ENCODE measurements at places on chromosomes 7 and 10. TPM values are rescaled to one million over a fixed set of nuclear protein-coding genes. Genes with fewer than 3 reads are reported as not detected.

CHST15 gene
- total RNA-seq: 30.4 TPM

MAP3K8 gene
- total RNA-seq: 2.2 TPM

DNA sequence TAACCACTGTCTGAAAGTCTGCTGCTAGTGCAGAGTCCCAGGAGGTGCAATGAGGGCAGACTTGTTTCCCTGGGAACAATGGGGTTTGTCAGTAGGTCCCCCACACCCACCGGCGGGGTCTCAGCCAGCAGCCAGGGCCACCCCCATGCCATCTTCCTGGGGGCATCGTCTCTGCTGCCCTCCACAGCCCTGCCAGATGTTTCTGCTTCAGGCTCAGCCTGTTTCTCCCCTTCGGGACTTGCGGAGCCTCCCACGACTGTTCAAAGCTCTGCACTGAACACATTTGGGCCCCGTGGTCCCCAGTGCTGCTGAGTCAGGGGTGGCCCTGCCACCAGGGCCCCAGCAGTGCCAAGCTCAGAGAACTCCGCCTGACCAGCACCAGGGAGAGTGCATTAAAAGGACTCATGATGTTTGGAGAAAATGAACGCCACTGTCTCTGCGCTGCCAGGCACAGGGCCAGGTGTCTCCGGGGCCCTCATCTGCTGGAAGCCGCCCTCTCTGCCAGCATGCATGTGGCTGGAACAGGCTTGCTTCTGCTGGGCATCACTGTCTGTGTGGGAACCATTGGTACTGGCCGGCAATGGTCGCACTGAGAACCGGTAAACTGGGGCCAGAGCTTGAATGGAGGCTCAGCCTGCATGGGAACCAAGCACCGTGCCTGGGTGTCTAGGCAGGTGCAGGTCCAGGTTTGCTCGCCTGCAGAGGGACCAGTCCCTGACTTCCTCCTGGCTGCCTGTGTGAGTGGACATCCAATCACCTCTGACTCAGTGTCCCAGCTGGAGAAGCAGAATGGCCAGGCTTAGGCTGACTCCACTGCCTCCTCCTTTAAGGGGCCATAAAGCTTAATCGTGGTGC, 345.1 kb downstream of the GLRX3 start:
- DNase-seq: no peak

DNA sequence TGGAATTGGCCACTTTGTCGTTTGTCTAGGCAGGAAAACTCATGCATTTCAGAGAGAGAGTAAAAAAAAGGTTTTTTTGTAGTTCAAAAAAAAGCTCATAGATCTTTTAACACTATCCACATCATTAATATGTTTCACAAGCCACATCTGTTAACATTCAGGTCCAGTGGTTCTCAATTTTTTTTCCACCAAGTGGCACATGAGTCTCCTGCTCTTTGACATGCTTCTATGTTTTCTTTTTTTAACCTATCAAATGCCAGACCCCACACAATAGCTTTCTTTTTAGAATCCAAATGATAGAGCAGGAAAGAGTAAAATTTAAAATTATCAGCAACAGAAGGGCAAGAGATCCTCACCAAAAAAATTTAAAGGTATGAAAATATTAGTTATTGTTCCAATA, 20.3 kb downstream of the NOD1 start:
- no peak for DNase-seq

GRCh38 chr10:47264797-47265281, 35.2 kb upstream of the GDF10 start:
- no peak for DNase-seq

- DNase-seq: no peak
Measured at GRCh38 chr10:127398140-127398970, 150.8 kb upstream of the NPS start.

DNA sequence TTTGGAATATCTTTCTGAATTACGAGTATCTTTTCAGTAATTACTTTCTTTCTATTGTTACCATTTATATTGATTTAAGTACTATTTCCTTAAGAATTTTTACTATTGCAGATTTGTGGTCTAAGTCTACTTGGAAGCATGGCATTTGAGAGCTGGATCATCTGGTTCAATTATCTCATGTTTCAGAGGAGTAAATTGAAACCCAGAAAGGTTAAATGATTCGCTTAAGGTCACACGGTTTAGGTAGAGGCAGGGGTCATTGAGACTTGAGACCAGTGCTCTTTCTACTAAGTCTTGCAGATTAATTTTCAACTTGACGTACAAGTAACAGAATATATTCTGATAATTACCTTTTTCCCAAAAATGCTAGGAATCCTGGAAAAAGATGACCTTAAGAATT, 109.2 kb upstream of the GLCCI1 start:
- no peak for DNase-seq

DNA sequence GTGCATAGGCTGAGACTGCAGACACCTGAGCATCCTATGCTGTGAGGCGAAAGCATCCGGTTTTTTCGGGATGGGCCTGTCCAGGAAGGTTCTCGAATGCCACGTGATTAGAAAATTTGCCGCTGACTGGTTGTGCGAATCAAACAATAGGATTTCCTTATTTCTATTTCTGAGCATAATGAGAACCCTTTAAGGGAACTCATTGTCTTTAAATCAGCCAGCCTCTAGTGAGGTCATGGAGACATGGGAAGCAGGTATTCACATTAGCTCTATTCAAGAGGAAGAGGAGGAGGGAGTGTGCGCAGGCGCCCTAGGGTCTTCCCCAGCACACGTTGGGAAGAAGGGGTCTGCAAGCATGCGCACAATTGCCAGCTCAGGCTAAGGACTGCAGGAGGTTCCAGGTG, 5.6 kb downstream of the GIMAP1 start:
- DNase-seq: no peak

DNA sequence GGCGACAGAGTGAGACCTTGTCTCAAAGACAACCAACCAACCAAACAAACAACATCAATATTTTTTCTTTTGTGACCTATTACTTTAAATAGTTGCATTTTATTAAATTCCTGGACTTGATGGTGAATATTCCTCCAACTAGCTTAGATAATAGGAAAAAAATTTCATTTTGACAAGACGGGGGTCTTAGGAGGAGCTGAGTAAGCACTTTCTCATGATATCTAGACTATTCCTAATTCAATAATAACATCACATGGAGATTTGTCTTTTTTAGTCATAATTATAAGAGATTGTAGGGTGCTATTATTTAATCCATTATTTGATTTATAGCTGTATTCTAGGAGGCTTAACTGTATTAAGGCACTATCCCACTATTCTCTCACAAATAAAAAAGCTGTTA, 702.5 kb downstream of the PHTF2 start:
- no peak for DNase-seq

- no peak for DNase-seq
Measured at GRCh38 chr10:97647556-97647955, 7.1 kb downstream of the PI4K2A start.

DNA sequence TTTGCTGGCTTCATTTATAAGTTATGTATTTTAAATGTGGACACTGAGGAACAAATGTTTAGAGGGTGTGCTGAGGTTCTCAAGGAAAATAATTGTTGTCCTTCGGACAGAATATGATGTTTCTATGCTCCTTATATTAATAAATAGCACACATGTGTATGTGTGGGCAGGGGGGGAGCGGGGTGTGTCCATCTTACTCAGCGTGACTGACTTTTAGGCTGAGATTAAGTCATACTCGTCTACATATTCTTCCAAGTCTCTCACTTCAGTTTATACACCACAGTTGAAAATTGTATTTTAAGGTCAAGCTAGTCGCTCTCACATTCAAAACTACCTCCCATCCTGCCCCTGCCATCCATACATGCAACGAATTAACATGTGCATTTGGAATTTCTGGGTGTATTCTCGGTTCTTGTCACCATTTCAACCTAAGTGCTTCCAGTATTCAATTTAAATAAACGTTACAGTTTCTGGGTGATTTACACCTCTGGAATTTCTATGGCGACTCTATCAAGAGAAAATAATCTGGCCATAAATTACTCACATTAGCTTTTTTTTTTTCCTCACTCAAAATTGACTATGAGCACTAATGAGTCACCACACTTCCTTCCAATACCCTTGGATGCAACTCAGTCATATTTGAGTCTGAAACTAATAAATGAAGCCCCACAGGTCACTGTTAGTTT, 3.3 kb downstream of the PCDH15 start:
- DNase-seq: no peak

DNA sequence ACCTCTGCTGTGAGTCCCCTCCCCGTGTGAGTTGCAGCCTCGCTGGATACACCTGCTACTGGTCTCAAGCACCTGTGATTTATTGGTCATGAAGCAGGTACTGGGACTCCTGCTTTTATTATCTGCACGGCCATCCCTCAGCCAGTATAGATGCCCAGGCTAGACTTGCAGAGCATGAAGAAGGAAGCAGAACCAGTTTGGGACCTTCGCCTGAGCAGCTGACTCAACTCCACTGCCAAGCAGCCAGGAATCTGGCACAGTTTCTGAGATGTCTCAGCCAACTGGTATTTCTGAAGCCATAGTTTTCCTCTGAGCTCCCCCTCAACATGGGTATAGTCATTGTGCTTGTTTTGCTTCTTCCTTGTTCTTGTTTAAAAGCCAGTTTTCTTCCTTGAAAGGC, 28.0 kb upstream of the SLC39A12 start:
- no peak for DNase-seq

DNA sequence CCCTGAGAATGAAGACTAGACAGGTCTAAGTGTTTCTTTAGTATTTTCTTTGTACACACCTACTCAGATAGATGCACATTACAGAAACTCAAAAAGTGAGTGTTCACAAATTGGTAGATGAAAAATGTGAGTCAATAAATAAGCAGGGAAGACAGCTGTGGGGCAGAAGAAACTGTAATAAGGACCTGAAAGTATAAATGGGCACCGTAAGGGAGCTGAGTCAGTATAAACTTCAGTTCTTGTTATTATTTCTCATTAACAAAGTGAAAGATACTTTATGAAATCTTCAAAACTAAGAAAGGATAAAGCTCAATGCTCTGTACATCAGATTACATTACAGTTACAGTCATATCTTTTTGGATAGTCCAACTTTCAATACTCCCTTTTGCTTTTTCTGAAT, 2.5 kb downstream of the MTPN start:
- DNase-seq: no peak

GRCh38 chr7:98286093-98286539, 4.6 kb downstream of the BRI3 start:
- DNase-seq: no peak
